Vagina (tissue), 2 donors: ENCODE measurements at places on chromosomes 4 and X. TPM values are rescaled to one million over a fixed set of nuclear protein-coding genes. Genes with fewer than 3 reads are reported as not detected.

GABRG1 gene
- not detected for total RNA-seq

TRIM2 gene
- total RNA-seq, result 28.7 TPM

POU3F4 gene
- not detected for total RNA-seq

STEEP1 gene
- total RNA-seq, result 26.5 TPM

TMEM35A gene
- total RNA-seq, result 5.4 TPM

NAA11 gene
- total RNA-seq, result not detected

INTU gene
- 8.8 TPM for total RNA-seq

KCNE5 gene
- total RNA-seq, result 1.2 TPM

ARR3 gene
- not detected for total RNA-seq

GNL3L gene
- 25.3 TPM for total RNA-seq

EBP gene
- 55.2 TPM for total RNA-seq

COX7B2 gene
- not detected for total RNA-seq

MGAT4D gene
- total RNA-seq, result not detected

ERAS gene
- total RNA-seq, result not detected

RBMX gene
- 193 TPM for total RNA-seq

EVC2 gene
- 23.8 TPM for total RNA-seq

DKK2 gene
- total RNA-seq, result 0.49 TPM

NDST4 gene
- not detected for total RNA-seq

RS1 gene
- not detected for total RNA-seq

NDNF gene
- 4.9 TPM for total RNA-seq

NPY1R gene
- 16.7 TPM for total RNA-seq

PGAM4 gene
- total RNA-seq, result not detected

TMPRSS11A gene
- 26.0 TPM for total RNA-seq

DCHS2 gene
- total RNA-seq, result 7.9 TPM

FAT1 gene
- total RNA-seq, result 47.1 TPM

YTHDC1 gene
- 61.4 TPM for total RNA-seq

HMGN5 gene
- total RNA-seq, result 0.98 TPM

GAB3 gene
- total RNA-seq, result 7.6 TPM

CXCL6 gene
- total RNA-seq, result 13.8 TPM

ZNF732 gene
- total RNA-seq, result 0.98 TPM

PAGE5 gene
- total RNA-seq, result not detected

RBMXL3 gene
- total RNA-seq, result not detected

MAGED4 gene
- 2.7 TPM for total RNA-seq
